ENCODE measurements at places on chromosomes 4 and X.
A peak's percentile ranks its signal among the peaks of the same experiment; 100 is the strongest.

GRCh38 chr4:80461412-80461811 lies 125.9 kb downstream of the CFAP299 start:
- no peak for DNase-seq

DNA sequence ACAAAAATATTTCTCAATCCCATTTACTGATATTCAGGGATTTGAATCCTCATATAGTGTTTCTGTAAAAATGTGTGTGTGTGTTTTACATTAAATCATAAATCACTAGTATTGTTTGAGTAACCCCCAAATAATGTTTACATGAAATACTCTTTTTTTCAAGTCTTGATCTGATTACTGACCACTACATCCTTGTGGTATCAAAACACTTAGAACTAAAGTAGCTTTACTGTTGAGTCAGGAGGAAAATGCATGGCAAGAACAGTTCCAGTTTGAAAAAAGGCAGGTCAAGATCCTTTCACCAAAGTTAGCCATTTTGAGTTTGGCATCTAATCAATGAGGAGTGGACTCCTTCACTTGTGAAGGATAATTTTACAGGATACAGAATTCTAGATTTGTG lies 3.6 kb upstream of the WDR19 start:
- DNase-seq, result no peak

DNA sequence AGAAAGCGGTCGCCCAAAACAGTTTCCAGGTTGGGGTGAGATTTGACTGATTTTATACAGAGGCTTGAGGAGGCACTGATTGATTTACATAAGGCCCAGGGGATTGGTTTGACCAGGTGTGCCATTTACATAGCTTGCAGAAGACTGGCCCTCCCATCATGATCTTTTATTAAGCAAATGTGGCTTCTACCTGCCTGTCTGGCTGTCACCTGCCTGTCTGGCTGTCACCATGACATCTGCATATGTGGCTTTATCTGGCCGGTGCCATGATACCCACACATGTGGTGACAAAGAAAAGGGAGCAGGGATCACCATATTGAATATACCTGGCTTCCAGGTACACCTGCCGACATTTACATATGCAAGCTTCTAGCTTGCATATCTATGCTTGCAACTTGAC lies 17.0 kb upstream of the CDS1 start:
- no peak for DNase-seq

DNA sequence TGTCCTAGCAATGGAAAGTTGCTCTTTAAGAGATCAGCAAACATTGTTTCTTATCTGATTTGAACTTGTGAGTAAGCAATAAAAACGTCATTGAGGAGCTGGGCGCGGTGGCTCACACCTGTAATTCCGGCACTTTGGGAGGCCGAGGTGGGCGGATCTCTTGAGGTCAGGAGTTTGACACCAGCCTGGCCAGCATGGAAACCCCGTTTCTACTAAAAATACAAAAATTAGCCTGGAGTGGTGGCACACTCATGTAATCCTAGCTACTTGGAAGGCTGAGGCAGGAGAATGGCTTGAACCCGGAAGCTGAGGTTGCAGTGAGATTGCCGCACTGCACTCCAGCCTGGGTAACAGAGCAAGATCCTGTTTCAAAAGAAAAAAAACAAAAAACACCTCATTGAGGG lies 11.2 kb upstream of the PLAC8 start:
- peak; percentile 51 for DNase-seq

- DNase-seq, result no peak
Measured at GRCh38 chr4:153159016-153159415, 45.2 kb upstream of the TRIM2 start.

DNA sequence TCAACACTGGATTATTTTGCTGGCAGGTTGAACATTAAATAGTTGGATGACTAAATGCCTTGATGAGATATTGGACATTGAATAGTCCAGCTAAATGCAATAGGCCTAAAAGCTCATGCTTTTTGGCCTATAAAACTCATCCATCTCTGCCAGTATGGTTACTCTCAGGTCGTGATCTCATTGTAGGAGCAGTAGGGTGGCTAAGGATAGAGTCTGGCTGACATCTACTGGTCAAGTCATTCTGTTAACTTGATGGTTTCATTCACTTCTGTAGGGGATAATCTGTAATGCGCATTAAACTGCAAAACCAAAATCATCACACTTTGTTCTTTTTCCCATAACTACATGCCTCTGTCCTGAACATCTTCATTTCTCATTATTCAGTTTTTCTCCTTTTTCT lies 227.0 kb downstream of the DKK2 start:
- no peak for DNase-seq

DNA sequence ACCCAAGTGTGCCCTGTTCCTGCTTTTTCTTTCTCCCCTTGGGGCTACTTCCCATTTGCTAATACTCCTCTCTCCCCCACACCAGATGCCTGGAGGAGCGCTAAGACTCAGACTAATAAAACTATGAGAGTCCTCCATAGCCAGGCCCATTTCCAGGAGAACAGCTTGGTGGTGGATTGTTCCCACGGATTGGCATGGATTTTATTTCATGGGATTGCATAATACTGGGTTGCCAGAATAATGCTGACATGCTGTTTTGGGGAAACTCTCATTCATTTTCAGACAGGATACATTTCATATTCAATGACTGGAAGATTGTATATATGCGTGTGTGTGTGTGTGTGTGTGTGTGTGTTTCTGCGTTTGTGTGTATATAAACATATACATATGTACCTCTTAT lies 447.5 kb upstream of the PITX2 start:
- DNase-seq, result no peak

- no peak for DNase-seq
Measured at GRCh38 chr4:101177154-101177553, 170.2 kb downstream of the PPP3CA start.

DNA sequence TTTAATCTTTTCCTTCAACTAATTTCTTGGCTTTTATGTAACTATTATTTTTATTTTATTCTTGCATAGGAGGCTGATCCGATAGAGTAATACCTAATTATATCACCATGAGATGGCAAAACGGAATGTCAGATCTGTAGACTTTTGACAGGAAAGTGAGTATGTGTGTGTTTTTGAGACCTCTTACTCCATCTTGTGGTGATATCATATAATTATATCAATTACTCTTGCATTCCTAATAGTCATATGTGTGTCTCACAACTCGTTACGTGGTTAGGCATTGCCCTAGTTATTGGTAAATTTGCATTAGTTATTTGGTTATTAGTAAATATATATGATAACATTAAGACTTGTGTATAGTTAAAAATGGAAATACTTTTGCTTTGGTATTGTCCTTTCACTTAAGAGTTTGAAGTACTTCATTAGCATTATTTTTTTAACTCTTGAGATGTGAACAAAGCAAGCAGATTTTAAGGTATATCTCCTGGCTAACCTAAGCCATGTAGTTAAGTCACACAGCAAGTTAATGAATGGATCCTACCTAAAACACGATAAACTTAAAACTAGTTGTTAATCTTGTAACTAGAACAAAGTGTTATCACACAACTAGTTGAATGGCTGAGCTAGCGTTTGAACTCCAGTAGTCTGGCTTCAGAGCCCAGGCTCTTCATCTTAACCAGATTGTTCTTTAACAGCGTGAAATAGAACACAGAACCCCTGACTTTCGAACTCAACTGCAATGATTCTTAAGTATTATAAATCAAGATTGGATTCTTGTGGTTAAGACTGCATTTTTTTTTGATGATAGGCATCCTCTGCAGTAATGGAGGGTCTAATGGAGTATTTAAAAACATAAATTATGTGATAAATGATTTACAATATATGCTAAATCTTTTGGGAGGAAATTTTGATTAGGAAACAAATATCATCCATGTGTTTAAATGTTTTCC lies 67.1 kb downstream of the PGRMC2 start:
- DNase-seq, result no peak

GRCh38 chr4:76690011-76690905 lies 207.7 kb downstream of the SOWAHB start:
- no peak for DNase-seq

GRCh38 chrX:151873096-151873495 lies 39.6 kb upstream of the MAGEA4 start:
- DNase-seq, result no peak

DNA sequence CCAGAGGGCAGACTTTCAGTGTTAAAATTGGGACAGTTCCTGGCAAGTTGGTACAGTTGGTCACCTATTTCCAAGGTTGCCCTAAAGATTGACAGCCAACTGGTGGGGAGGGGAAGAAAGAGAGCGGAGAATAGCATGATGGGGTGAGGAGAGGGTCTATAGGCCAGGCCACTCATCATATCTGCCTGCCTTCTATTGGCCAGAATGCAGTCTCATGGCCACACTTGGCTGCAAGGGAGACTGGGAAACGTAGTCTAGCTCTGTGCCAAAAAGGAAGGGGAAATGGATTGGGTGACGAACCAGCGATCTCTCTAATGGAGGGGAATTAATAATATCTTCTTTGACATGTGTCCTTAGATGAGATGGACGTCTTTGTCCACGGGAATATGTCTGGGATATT lies 197.4 kb upstream of the ATP6AP2 start:
- no peak for DNase-seq

DNA sequence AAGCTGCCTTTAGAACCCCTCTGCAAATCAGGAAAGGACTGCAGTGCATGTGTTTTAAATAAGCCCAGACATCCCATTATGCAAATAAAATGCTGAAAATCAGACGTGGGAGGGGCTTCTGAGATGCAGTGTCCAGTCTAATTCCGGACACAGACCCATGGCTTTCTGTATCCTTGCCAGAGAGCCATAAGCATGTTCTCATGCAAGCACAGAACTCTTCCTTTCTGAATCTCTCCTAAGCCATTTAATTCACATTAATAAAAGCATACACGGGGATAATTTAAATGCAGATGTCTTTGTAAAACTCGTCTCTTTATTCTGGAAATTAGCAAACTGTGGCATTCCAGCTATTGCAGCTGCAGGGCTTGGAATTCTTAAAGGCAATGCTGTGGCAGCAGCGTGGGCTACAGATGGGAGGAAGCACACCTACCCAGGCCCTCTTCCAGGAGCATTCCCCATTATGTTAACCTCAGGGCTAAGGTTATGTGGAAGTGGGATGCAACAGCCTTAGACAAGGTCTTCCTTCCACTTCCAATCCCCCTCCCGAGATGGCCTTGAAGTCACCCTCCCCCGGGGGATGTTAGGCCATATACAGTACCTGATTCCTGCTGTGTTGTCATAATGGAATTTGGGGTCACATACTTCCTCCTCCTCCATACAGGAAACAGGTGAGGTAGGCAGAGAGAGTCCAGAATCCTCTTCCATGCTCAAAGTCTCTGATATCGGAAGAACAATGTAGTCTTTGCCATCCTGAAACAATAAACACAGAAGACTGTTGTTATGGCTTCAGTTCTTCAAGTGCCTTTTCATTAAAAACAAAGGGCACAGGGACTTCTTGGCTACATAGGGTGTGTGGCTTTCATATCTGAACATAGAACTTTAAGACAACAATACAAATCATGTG lies 38.1 kb downstream of the KDR start:
- no peak for DNase-seq

- no peak for DNase-seq
Measured at GRCh38 chr4:106494066-106494465, 125.5 kb upstream of the GIMD1 start.

DNA sequence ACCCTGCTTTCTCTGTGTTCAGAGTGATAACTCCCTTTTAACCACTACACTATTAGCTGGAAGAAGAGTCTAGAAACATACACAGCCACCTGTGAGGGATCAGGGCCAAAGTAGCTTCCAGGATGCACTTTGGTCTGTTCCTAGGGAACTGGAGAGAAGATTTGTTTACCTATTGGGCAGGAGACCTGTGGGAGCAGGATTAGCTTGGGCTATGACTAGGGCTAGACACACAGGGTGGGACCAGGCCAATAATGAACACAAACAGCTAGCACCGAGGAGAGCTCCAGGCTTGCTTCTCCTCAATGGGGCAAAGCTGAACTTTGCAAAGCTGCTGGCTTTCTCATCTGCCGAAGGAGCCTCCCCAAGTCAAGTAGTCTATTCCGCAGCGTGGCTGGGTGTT lies 24.4 kb upstream of the MAP7D3 start:
- no peak for DNase-seq

- no peak for DNase-seq
Measured at GRCh38 chr4:100165809-100166208, 24.5 kb downstream of the DDIT4L start.

DNA sequence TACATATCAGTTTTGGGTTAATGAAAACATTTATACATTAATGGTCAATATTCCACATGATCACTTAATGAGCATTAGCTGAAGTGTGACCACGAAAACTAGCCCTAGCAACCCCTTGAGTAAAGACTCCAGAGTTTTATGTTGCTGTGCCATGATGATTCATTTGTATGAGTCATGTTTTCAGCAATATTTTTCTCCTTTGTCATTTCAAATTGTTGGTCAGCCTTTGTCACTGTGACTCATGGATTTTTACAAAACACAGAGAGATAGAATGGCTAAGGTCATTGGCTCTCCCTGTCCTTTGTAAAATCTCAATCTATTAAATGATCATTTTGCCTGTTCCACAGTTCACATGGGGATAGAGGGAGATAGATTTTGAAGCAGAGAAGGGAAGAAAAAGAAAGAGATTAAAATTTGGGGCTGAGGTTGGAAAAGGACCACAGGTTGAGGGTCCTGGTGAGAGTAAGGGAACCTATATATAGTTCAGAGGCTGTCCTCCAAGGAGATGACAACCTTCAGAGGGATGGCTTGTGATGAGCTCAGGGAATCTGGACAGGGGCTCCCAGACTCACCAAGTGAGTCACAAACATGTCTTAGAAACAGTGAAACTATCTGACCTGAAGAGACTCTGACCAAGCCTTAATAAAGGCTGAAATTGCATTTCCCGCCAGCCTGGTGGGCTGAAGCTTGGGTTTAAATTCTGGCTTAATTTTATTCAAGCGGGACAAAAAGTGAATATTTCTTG lies 25.6 kb downstream of the NR0B1 start:
- no peak for DNase-seq

GRCh38 chrX:12865359-12865758 lies 1.5 kb upstream of the TLR7 start:
- DNase-seq, result no peak

DNA sequence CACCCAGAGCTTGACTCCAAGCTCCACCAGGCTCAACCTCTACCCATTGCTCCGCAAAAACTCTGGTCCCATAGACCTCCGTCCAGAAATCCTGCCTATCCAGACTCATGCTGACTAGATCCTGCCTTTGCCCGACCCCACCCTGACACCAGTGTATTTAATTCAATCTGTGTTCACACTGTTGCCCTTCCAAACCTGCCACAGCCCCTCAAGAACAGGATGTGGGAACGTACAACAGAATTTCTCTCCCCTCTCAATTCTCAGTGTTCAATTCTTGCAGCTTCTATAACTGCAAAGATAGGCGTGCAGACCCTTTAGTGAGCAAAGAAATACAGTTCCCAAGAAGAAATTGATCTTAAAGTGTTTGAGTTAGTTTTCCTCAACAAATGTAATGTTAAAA lies 154.2 kb upstream of the FRG1 start:
- no peak for DNase-seq

DNA sequence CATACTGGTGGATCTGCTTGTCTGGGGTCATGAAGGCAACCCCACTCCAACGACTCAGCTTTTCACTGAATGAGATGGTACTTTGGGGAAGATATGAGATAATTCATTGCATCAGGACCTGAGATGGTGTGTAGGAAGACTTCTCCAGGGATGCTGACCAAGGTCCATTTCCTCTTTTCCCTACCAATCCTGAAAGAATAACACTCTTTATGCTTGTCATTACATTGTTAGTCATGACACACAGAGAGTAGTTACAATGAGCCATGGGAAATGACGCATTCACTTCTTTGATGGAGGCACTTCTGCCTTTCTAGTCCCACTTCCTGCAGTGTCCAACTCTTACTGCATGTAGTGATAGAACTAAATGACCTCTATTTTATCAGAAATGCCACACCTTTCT lies 58.6 kb downstream of the AREG start:
- no peak for DNase-seq

All from activated T-cell treated with anti-CD3 and anti-CD28 coated beads, Interleukin-2, amount 50 U/mL, for 48 hours (primary cell).